Osteoblast (primary cell): ENCODE measurements at places on chromosomes 5 and 9. TPM values are rescaled to one million over a fixed set of nuclear protein-coding genes. Genes with fewer than 3 reads are reported as not detected.

BHMT2 gene
- 8.3 and 12.1 TPM in 2 replicates for total RNA-seq

APBA1 gene
- total RNA-seq = 1.8 and 5.3 TPM in 2 replicates

ARHGEF37 gene
- total RNA-seq = 0.72 and 0.88 TPM in 2 replicates

SLC46A2 gene
- total RNA-seq = under 0.01 TPM in 1 of 2 replicates, not detected in the other

ZNF879 gene
- 6.2 and 8.3 TPM in 2 replicates for total RNA-seq

LCN1 gene
- total RNA-seq = not detected in 2 replicates

DNA sequence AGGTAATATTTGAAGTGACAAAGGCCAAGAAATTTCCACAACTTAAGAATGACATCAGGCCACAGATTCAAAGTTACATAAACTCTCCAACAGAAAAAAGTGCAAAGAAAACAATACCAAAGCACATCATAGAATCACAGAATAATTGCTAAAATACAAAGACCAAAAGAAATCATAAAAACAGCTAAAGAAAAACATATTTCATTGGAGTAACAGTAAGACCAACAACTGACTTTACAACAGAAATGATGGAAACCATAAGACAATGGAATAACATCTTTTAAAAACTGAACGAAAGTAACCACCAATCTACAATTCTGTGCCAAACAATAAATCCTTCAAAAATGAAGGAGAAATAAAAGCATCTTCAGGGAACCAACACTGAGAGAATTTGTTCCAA lies 38.3 kb downstream of the ZDHHC21 start:
- DNase-seq = no peak

- DNase-seq = no peak
Measured at GRCh38 chr9:134611046-134611445, 30.6 kb upstream of the COL5A1 start.

DNA sequence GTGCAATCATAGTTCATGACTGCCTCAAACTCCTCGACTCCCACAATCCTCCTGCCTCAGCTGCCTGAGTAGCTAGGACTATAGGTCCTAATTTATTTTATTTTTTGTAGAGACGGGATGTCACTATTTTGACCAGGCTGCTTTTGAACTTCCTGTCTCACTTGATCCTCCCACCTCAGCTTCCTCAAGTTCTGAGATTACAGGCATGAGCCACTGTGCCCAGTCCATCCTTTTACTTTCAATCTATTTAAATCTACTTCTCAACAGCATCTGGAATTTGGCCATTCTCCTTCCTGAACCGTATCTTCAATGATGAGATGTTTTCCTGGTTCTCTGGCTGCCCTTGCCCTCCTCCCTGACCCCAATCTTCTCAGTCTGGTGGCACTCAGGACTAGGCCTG lies 12.2 kb upstream of the GRIN1 start:
- DNase-seq = no peak

GRCh38 chr5:133295520-133295919 lies 243.7 kb downstream of the HSPA4 start:
- DNase-seq = no peak

GRCh38 chr5:142906863-142907671 lies 136.9 kb downstream of the ARHGAP26 start:
- DNase-seq = no peak

GRCh38 chr5:35622974-35623373 lies 5.3 kb downstream of the SPEF2 start:
- DNase-seq = no peak

DNA sequence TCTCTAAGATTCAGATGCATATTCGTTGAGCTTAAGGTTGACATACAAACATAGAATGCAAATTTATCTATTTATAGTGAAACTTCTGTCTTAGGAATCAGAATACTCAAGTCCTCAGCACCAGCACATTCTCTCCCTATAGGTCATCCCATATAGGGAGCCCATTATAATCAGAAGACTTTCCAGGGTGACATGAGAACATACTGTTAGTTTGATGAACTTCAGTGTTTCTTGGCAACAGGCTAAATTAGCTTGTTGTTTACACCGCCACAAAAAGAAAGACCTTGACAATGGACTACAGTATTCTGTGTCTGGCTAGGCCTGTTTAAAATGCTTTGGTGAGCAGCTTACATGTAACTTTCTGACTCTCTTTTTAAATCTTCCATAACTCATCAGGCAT lies 104.2 kb downstream of the TAF11L14 start:
- DNase-seq = no peak
